ENCODE measurements at places on chromosomes 11 and 22.

- DNase-seq, result no peak
Observed at GRCh38 chr11:126478466-126478865, 123.0 kb downstream of the ST3GAL4 start.

DNA sequence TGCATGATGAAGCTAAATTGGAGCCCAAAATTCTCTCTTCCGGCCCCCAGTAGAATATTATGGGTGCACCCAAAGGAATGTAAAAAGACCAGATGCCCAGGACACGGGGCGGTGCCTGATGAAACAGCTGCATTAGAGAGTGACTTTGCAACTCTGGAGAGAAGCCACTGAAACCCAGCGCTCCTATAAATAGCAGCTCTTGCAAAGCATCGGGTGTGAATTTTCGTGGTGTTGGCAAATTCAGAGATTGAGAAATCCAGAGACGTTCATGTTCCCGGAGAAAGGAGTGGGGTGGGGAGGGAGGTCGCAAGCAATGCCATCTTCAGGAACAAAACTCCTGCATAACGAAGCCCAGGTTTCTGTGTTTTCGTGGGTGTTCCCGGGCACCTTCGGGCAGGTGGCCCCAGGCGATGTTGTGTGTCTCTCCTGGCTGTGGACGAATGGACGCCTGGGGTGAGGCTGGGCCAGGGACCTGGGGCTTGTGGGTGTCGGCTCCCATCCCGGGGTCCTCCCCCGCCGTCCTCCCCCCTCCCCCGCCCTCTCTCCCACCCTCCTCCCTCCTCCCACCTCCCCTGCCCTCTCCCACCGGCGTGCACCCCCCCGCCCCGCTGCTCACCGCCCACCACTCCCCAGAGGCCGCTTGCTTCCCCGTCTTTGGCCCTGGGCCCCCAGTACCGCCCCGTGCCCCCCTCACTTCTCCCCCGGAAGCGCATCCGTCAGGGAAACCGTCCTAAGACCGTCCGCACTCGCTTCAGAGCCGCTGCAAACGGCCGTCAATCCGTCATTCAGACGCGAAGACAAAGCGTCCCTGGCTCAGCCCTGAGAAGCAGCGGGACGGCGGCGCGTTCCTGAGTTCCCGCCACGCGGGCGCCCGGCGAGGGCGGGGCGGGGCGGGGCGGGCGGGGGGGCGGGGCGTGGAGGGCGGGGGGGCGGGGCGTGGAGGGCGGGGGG lies 26.7 kb upstream of the TOLLIP start:
- DNase-seq, result peak; percentile 73

- DNase-seq, result no peak
Observed at GRCh38 chr11:112315057-112315720, 54.5 kb upstream of the PLET1 start.

DNA sequence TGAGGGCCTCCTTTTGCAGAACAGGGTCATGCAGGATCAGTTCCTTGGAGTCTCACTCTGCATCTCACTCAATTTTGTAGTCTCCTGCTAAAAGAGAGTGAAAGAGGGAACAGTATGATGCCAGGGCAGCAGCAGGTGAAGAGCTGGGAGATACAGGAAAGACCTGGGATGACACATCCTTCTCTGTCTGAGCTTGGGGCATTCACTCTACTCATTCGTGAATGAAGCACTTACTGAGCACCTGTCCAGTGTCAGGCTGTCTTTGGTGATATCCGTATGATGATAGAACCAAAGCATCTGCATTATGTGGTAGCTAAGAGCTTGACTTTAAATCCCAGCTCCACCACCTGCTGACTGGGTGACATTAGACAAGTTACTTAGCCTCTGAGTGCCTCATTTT lies 14.4 kb downstream of the SREBF2 start:
- no peak for DNase-seq
